Activated CD4-positive, alpha-beta T cell treated with anti-CD3 and anti-CD28 coated beads for 36 hours (primary cell): ENCODE measurements at places on chromosomes 5 and 9. TPM values are rescaled to one million over a fixed set of nuclear protein-coding genes. Genes with fewer than 3 reads are reported as not detected.
A peak's percentile ranks its signal among the peaks of the same experiment; 100 is the strongest.

DNA sequence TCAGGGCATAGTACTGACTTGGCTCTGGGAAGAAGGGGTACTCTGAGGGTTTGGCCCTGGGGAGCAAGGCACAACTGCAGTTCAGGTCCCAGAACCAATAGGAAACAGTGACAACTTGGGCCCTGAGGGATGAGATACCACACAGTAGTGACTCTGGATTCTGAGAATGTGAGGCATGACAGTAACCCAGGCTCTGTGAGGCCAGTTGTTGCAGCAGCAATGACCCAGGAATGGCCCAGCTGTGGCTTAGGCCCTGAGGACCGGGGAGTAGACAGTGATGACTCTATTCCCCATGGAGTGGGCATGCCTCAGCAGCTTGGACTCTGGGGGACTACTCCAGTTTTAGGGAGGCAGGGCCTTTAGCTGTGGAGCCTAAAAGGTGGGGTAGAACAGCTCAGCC lies 21.5 kb upstream of the NFIL3 start:
- no peaks in the 10 kb centered on the region for H3K4me1 ChIP-seq
- DNase-seq = no peak
- H3K36me3 ChIP-seq = peaks cover 4% of the 10 kb centered on the region
- H3K4me3 ChIP-seq = no peak overlapping the region
- no peak overlapping the region for H3K27ac ChIP-seq

GRCh38 chr5:37835380-37835973 lies 4.4 kb downstream of the GDNF start:
- no peak overlapping the region for H3K4me3 ChIP-seq
- no peaks in the 10 kb centered on the region for H3K36me3 ChIP-seq
- H3K27ac ChIP-seq = no peak overlapping the region
- H3K4me1 ChIP-seq = peaks cover 26% of the 10 kb centered on the region
- H3K27me3 ChIP-seq = peaks cover 70% of the 10 kb centered on the region
- no peak for DNase-seq

DNA sequence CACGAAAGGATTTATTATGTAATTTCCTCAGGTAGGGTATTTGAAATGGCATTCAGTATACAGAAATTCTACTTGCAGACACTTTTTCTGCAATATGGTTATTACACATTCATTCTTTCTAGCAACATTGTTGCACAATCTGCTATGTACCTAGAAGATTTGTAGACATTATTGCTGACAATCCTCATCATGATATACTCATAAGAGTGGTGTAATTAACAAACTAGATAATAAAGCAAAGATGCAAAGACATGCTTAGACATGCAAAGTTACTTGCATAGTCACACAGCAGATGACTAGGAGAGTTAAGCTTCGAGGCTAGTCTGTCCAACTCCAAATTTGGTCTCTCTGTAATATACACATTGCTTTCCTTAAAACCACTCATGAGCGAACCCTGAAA lies 317.1 kb downstream of the ASTN2 start:
- DNase-seq = no peak
- no peak overlapping the region for H3K4me3 ChIP-seq
- H3K36me3 ChIP-seq = no peaks in the 10 kb centered on the region
- H3K4me1 ChIP-seq = no peaks in the 10 kb centered on the region
- H3K27me3 ChIP-seq = no peaks in the 10 kb centered on the region

GRCh38 chr5:18772475-18772874 lies 1138.2 kb downstream of the TAF11L14 start:
- no peak overlapping the region for H3K4me3 ChIP-seq
- no peak overlapping the region for H3K27ac ChIP-seq
- H3K36me3 ChIP-seq = no peaks in the 10 kb centered on the region
- DNase-seq = no peak

GRCh38 chr5:17918373-17919104 lies 284.3 kb downstream of the TAF11L14 start:
- H3K27ac ChIP-seq = no peak overlapping the region
- H3K4me3 ChIP-seq = no peak overlapping the region
- H3K4me1 ChIP-seq = no peaks in the 10 kb centered on the region
- no peaks in the 10 kb centered on the region for H3K27me3 ChIP-seq

DNA sequence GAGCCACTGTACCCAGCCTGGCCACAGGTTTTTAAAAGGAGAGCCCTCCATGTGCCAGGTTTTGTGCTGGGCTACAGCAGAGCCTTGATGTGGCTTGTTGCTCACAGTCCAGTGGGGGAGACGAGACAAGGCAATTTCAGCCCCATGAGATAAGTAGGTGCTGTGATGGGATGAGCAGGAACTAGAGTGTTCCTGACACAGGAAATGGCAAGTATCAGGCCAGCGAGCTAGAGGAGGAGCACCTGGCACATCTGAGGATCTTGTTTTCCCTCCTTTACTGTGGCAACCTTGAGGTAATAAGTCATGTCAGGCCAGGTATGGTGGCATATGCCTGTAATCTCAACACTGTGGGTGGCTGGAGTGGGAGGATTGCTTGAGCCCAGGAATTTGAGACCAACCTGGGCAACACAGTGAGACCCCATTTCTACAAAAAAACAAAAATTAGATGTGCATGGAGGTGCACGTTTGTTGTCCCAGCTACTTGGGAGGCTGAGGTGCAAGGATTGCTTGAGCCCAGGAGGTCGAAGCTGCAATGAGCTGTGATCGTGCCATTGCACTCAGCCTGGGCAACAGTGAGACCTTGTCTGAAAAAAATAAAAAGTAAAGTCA lies 3.8 kb upstream of the ZDHHC12 start:
- no peak overlapping the region for H3K27ac ChIP-seq
- H3K4me3 ChIP-seq = no peak overlapping the region
- H3K36me3 ChIP-seq = peaks cover 5% of the 10 kb centered on the region

The FAM78A gene
- total RNA-seq = 52.3 TPM

GRCh38 chr5:179268399-179268952 lies 76.8 kb downstream of the ADAMTS2 start:
- DNase-seq = no peak
- H3K27ac ChIP-seq = no peak overlapping the region
- H3K27me3 ChIP-seq = no peaks in the 10 kb centered on the region
- no peaks in the 10 kb centered on the region for H3K36me3 ChIP-seq

DNA sequence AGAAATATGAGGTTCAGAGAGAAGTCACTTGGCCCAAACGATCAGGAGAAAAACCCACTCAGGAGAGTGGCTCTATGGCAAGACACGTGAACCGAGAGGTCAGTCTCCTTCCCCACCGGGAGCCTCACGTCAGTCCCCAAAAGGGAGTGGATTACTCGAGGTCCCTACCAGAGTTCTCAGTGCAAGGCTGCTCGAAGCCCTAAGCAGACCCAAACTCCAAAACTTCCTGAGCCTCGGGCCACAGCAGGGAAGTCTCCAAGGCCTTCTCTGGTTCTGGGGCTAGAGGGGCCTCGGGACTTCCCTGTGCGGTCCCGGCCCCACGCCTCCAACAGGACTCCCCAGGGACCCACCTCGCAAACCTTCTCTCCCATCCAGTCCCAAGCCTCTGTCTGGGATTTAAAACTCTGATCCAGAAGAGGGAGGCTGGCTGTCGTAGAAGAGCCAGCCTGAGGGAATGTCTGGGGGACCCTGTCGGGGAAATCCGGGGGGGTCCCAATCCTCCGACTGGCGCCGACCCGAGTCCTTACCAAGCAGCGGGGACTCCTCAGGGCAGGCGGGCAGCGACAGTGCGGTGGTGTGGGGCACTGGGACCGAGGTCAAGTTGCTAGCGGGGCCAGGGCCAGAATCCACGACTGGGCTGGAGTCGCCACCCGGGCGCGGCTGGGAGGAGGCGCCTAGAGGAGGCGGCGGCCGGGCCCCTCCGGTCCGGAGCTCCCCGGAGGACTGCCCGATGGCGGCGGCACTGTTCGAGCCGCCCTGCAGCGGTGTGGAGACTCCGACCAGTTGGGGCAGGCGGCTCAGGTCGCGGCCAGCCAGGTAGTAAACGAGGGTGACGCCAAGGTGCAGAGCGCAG lies 679 bp downstream of the B4GALT1 start:
- peaks cover 58% of the 10 kb centered on the region for H3K4me1 ChIP-seq
- H3K36me3 ChIP-seq = peaks cover 13% of the 10 kb centered on the region
- no peaks in the 10 kb centered on the region for H3K27me3 ChIP-seq
- DNase-seq = peak; percentile 34

DNA sequence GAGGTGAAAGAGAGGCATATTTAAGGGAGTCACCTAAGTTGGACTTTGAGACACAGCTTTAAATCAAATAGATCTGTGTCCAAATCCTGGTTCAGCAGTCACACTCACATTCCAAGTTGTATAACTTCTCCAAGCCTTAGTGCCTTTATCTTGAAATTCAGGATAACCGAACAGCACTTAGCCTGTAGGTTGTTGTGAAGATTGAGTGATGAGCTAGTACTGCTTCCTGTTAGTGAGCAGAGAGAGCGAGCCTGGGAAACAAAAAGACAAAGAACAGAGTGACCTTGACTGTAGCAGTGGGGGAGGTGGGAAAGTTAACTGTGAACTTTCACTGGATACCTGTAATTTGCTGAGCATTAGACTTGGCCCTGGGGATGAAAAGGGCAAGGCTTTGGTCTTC lies 22.4 kb downstream of the MAML1 start:
- H3K4me3 ChIP-seq = no peak overlapping the region
- H3K27ac ChIP-seq = peak overlapping the region; percentile 71
- no peaks in the 10 kb centered on the region for H3K27me3 ChIP-seq
- peaks cover 11% of the 10 kb centered on the region for H3K36me3 ChIP-seq
- peaks cover 49% of the 10 kb centered on the region for H3K4me1 ChIP-seq

The PDLIM7 gene
- 50.2 TPM for total RNA-seq

DNA sequence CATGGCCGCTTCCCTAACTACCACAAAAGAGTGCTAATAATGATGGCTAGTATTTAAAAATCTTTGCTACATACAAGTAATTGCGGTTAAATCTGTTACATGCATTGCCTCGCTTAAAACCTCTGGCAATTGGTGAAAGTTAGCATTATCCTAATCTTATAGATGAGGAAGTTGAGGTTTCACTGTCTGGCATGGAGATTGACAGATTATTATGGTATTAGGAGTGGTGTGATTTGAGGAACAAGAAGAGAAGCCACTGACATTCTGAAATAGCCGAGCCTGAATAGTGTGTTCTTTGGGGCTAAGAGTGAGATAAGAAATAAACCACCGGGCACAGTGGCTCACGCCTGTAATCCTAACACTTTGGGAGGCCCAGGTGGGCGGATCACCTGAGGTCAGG lies 45.3 kb upstream of the DPYSL3 start:
- no peaks in the 10 kb centered on the region for H3K4me1 ChIP-seq
- no peak for DNase-seq
- H3K4me3 ChIP-seq = no peak overlapping the region
- H3K36me3 ChIP-seq = no peaks in the 10 kb centered on the region
- H3K27ac ChIP-seq = no peak overlapping the region

GRCh38 chr9:34717996-34718614 lies 8.2 kb upstream of the CCL21 start:
- no peak overlapping the region for H3K4me3 ChIP-seq
- H3K4me1 ChIP-seq = no peaks in the 10 kb centered on the region
- H3K27me3 ChIP-seq = peaks cover 8% of the 10 kb centered on the region
- no peaks in the 10 kb centered on the region for H3K36me3 ChIP-seq

GRCh38 chr9:96649620-96650324 lies 5.3 kb downstream of the PRXL2C start:
- H3K27me3 ChIP-seq = no peaks in the 10 kb centered on the region
- H3K36me3 ChIP-seq = peaks cover 22% of the 10 kb centered on the region
- peaks cover 6% of the 10 kb centered on the region for H3K4me1 ChIP-seq
- no peak overlapping the region for H3K4me3 ChIP-seq

DNA sequence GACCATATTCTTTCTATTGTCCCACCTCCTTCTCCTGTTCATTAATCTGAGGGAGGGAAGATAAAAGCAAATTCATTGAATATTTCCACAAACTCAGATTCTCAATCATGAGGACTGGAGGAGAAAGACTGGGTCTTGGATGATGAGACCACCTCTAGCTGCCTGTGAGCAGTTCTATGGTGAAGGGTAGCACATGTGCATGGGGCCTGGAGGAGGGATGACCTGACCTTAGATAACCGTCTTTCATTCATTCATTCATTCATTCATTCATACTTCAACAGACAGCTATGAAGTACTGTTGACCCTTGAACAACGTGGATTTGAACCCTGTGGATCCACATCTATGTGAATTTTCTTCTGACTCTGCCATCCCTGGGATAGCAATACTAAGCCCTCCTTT lies 68.4 kb downstream of the MED10 start:
- H3K36me3 ChIP-seq = no peaks in the 10 kb centered on the region
- H3K27me3 ChIP-seq = no peaks in the 10 kb centered on the region
- no peak for DNase-seq
- H3K4me1 ChIP-seq = peaks cover 2% of the 10 kb centered on the region

GRCh38 chr9:94718936-94719335 lies 7.6 kb upstream of the AOPEP start:
- no peak overlapping the region for H3K27ac ChIP-seq
- no peaks in the 10 kb centered on the region for H3K4me1 ChIP-seq
- H3K27me3 ChIP-seq = peaks cover 16% of the 10 kb centered on the region
- DNase-seq = no peak
- no peak overlapping the region for H3K4me3 ChIP-seq

DNA sequence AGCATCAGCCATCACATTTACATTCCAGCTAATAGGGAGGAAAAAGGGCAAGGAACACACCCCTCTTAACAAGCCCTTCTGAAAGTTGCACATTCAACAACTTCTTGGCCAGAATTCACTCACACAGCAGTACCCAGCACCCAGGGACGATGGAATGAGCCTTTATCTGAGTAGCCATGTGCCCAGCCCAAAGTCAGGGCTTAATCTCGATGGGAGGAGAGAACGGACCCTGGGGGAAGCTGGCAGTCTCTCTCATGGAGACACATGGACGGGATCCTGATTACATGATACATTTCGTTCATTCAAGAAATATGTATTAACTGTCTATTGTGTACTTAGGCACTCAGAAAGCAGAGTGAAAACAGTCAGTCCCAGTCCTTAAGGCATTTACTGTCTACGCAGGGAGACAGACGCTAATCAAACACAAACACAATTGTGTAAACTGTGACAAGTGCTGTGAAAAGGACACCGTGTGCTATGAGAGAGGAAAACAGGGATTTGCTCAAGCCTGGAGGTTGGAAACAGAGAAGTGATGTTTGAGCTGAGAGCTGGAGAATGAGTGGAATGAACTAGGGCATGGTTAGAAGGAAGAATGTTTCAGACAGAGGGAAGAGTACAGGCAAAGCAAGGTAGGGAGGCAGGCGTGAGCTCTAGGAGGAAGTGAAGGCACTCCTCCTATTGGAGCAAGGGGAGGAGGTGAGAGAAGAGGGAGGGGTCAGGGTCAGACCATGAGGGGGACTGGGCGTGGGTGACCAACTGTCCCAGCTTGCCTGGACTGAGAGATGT lies 7.4 kb downstream of the OTULINL start:
- no peak overlapping the region for H3K4me3 ChIP-seq
- no peaks in the 10 kb centered on the region for H3K27me3 ChIP-seq
- no peaks in the 10 kb centered on the region for H3K36me3 ChIP-seq

The GDF9 gene
- total RNA-seq = 0.69 TPM

- H3K27ac ChIP-seq = no peak overlapping the region
- no peak overlapping the region for H3K4me3 ChIP-seq
- DNase-seq = no peak
- H3K4me1 ChIP-seq = no peaks in the 10 kb centered on the region
Measured at GRCh38 chr9:110114859-110115201, 93.1 kb downstream of the C9orf152 start.

GRCh38 chr5:6713274-6714225 lies at the start of gene TENT4A:
TENT4A (plus strand) TSS chr5:6713432; CDS start chr5:6713984, 552 bp downstream.
- H3K27me3 ChIP-seq = no peaks in the 10 kb centered on the region
- peaks cover 38% of the 10 kb centered on the region for H3K4me1 ChIP-seq
- peak within 1 kb of the TSS; percentile 84 for H3K4me3 ChIP-seq
